Stimulated activated CD8-positive, alpha-beta memory T cell treated with anti-CD3 and anti-CD28 coated beads, Interleukin-4, amount 100 ng/mL, for 1 hour (primary cell): ENCODE measurements at places on chromosomes 13 and 19.

DNA sequence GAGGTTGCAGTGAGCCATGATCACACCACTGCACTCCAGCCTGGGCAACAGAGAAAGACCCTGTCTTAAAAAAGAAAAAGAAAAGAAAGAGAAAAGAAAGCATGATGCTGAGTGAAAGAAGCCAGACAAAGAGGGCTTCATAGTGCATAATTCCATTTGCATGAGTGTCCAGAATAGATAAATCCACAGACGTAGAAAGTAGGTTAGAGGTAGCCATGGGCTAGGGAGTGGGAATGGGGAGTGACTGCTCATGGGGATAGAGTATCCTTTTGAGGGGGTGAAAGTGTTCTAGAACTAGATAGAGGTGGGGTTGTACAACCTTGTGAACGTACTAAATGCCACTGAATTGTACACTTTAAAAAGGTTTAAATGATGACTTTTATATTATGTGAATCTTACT, 7.6 kb upstream of the OR1I1 start:
- no peak for DNase-seq

DNA sequence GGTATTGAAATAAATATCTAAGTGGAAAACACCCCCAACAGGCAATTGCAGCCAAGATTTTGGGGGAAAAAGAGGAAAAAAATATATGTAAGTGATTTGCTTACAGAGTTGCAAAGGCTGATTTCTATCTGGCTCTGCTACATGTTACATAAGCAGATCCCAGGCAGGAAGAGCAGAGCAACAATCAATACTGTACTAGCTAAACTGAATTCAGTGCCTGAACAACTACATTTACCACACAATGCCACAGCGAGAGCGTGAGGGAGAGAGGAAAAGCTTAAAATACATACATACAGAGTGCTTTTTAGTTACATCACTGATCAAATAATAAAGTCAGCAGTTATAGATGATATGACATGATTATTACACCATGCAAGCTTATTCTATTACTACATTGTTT, 665.6 kb upstream of the ARGLU1 start:
- DNase-seq = no peak

DNA sequence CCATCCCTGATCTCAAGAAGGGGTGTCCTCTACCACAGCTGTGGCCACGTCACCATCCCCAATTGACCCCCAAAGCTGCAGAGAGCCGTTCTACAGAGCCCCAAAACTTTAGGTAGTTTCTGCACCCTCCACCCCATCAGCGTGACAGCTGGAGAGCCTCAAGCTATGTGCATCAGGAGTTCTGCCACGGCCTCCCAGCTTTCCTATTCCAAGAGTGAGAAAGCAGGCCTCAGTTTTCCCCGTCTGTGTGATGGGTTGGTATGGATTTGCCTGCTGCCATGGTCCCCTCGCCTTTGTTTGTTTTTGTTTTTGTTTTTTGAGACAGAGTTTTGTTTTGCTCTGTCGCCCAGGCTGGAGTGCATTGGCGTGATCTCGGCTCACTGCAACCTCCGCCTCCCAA, 1.5 kb downstream of the BCL3 start:
- no peak for DNase-seq

- DNase-seq = no peak
Measured at GRCh38 chr13:40515702-40516101, 150.7 kb downstream of the FOXO1 start.

GRCh38 chr13:26509491-26509890, 48.0 kb upstream of the WASF3 start:
- DNase-seq = no peak
